Stimulated activated CD8-positive, alpha-beta memory T cell treated with anti-CD3 and anti-CD28 coated beads, Interleukin-7, amount 100 ng/mL, for 24 hours (primary cell): ENCODE measurements at places on chromosomes 11 and 22.
A peak's percentile ranks its signal among the peaks of the same experiment; 100 is the strongest.

- DNase-seq, result no peak
Observed at GRCh38 chr22:37896939-37897338, 9.2 kb upstream of the MICALL1 start.

DNA sequence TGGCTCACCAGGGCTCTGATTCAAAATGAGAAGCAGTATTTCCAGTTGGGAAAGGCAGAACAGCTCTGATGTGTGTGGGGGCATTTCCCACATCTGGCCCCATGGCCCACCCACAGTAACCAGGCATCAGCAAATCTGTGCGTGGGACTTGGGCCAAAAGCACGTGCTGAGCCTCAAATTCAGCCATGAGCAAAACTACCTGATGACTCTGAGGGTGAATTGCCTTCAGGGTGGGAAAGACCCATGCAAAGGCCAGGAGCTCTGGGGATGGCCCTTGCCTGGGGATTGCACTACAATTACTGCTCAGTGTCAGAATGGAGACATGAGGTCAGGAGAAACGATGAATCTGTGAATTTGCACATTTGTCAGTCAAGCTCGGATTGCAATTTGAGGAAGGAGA is 20.9 kb downstream of the TP53AIP1 start:
- DNase-seq, result no peak

- DNase-seq, result no peak
Observed at GRCh38 chr11:35855671-35856070, 88.2 kb upstream of the LDLRAD3 start.

DNA sequence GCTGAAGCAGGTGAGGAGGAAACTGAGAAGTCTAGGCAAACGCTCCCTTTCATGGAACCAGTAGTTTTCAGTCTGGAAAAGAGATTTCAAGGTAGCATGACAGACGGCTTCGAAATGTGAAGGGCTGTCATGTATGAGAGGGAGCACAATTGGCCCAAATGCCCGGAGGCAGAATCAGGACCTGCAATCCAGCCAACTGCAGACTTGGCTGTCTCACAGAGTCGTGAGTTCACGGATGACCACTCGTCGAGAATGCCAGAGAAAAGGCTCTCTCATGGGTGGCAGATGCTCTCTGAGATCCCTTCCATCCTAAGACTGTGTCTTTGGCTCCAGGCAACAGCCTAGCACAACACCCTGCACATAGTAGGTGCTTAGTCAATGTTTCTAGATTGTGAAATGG is 134.8 kb downstream of the DSCAML1 start:
- DNase-seq, result no peak

DNA sequence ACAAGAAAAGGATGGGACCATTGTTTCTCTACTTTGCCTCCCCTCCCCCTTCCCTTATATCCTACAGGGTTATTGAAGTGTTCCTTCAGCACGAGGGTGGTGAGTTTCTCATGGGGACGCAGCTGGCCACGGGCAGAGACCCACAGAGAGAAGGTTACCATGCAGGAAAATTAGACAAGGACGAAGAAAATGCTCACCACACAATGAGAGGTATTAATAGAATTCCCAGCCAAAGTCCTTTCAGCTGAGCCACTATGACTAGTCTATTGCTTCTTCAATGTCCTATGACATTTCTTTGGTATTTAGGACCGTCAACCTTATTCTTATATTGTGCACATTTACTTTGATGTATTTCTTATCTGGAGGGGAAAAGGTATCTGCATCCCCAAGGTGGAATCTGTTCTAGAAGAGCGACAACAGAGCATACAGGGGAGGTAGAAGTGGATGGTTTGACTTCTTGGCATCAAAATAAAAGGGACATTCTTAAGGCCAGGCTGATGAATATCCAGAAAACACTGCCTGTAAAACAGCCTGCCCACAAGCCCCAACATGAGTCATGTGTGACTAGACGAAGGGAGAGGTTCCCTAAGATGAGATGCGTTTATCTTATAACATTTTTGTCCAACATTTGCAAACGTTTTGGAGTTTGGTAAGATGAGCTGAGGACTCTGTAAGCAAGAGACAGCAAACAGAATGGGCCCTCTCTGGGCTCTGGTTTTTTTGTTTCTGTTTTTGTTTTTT is 209.8 kb upstream of the NARS2 start:
- DNase-seq, result no peak

- no peak for DNase-seq
Observed at GRCh38 chr11:94203070-94203469, 74.4 kb downstream of the PANX1 start.

- no peak for DNase-seq
Observed at GRCh38 chr11:35036639-35037038, 102.3 kb upstream of the CD44 start.

GRCh38 chr11:75055511-75055910 is 41.2 kb downstream of the OR2AT4 start:
- no peak for DNase-seq

GRCh38 chr11:85750646-85751045 is 60.3 kb downstream of the SYTL2 start:
- no peak for DNase-seq

GRCh38 chr22:17994424-17995108 is 29.8 kb downstream of the MICAL3 start:
- DNase-seq, result no peak

- no peak for DNase-seq
Observed at GRCh38 chr11:58133309-58134076, 8.2 kb upstream of the OR9I1 start.

DNA sequence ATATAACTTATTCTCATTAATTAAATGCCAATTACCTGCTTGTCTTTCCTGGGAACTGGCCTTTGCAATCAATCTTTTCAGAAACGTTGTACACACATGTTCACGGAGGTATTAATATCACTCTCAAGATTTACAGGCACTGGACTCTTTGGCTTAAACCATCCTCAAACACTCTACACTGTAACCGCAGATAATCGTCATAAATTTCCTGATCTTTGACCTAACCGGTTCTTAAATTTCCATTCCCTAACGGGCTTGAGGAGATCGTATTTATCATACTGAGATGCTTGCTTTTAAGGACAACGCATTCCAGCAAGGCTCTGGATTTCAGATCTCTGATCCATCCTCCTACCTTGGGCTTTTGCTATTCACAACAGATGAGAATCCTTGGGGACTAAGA is 72.8 kb downstream of the ARL14EP start:
- no peak for DNase-seq

DNA sequence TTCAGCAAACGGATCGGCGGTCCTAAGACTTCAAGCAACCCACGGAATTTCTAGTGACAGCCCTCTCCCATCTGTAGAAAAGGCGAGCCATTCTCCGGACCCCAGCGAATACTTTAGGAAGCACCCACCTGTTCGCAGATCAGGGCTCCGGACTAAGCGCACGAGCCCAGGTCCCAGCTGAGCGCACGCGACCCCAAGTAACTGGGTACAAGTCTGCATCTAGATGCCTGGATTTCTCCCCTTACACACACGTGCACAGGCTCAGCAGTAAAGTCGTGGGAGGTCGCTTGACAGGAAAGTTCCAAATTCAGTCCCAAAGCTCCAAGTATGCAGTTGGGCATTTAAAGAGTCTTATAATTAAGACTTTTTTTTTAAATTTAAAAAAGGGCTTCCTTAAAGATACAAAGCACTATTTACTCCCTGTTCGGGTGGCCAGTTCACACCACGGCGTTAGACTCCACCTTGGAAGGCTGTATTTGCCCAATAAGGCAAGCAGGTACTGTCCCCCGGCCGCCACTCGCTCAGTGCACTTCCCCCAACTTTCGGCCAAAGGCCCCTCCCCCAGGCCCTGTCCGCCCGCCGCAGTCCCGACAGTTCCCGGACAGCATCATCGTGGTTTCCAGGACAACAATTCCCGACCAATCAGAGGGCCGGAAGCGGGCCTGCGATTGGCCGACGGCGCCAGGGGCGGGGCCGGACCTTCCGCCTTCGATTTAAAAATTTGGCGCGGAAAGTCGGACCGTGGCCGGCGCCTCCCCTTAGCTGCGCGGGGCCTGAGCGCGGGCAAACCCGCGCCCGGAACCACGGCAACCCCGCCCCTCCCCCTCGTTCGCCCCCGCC is at the start of gene E2F8:
Gene E2F8 (minus strand): TSS at position 526 of the 840 bp plus-strand sequence. CDS start 824 bp downstream, outside the sequence.
- peak; percentile 69 for DNase-seq

DNA sequence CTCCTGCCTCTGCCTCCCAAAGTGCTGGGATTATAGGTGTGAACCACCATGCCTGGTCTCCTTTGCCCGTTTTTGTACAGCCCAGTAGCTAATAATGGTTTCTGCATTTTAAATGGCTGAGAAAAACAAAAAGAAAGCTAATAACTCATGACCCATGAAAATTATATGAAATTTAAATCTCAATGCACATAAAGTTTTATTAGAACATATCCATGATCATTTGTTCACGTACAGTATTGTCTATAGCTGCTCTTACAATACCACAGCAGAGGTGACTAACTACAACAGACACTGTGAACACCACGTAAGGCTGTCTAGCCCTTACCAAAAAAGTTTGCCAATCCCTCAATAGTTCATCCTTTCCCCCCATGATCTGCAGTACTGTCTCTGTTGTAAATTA is 6.4 kb upstream of the PLAAT2 start:
- no peak for DNase-seq

DNA sequence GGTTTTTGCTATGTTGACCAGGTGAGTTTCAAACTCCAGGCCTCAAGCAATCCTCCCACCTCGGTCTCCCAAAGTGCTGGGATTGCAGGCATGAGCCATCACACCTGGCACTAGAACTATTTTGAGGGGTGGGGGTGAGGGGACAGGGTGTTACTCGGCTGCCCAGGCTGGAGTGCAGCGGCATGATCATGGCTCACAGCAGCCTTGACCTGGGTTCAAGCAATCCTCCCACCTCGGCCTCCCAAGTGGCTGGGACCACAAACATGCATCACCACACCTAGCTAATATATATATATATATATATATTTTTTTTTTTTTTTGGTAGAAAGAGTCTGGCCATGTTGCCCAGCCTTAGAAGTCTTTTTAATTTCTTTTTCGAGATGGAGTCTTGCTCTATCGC is 17.1 kb upstream of the IFITM3 start:
- no peak for DNase-seq

DNA sequence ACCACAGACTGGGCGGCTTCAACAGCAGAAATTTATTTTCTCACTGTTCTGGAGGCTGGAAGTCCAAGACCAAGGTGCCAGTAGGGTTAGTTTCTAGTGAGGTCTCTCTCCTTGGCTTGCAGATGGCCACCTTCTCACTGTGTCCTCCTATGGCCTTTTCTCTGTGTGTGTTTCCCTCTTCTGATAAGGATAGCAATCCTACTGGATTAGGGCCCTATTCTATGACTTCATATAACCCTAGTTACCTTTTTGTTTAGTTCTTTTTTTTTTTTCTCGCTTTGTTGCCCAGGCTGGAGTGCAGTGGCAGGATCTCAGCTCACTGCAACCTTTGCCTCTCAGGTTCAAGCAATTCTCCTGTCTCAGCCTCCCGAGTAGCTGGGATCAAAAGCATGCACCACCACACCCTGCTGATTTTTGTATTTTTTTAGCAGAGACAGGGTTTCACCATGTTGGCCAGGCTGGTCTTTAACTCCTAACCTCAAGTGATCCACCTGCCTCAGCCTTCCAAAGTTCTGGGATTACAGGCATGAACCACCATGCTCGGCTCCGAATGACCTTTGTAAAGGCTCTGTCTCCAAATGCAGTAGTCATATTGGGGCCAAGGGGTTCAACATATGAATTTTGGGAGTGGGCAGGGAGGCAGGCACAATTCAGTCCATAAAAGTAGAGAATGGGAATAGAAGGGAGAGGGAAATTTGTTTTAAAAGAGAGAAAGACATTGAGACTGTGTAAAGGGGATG is 25.5 kb upstream of the NNMT start:
- no peak for DNase-seq

DNA sequence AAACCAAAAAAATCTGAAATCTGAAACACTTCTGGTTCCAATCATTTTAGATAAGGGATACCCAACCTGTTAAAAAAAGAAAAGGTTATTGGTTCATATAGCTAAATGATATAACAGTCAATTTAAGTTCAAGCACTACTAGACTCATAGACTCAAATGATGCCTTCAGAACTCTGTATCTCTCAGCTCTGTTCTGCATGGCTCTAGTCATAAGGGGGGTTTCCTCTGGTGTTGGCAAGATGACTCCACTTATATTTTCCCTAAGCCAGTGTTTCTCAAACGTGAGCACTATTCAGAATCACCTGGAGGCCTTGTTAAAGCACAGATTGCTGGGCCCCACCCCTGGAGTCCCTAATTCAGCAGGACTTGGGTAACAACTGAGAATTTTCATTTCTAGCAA is 11.5 kb upstream of the RRAS2 start:
- no peak for DNase-seq

DNA sequence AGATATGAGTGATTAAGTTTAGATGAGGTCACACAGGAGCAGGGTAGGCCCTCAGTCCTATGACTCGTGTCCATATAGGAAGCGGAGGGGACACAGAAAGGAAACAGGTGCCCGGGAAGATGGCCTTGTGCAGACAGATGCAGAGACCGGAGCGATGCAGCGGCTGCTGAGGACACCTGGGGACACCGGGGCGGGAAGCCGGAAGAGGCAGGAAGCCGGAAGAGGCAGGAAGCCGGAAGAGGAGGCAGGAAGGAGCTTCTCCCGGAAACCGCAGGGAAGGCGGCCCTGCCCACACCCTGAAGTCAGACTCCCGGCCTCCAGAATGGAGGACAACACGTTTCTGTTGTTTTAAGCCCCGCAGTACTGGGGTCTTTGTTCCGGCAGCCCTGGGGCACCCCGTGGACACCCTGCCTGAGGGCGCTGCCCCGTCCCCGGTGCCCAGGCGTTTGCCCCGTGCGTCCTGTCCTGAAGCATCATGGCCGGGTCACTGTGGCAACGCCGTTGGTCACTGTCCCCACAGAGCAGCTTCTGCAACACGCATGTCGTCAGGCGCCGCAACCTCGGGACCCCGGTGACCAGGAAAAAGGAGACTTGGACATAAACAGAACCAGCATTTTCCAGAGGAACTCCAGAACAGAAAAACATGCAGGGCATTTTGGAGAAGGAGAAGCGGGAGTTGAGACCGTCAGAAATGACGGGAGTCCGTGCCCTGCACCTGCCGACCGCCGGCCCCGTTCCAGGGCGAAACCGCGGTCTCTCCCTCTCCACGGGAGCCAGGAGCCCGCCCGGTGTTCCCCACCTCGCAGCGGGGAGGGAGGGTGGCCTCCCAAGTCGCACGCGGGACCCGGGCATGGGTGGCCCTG is 103.4 kb downstream of the BRD1 start:
- DNase-seq, result no peak

GRCh38 chr11:34987617-34988016 is 71.2 kb downstream of the PDHX start:
- no peak for DNase-seq
